ENCODE measurements at places on chromosomes 11 and 22. TPM values are rescaled to one million over a fixed set of nuclear protein-coding genes. Genes with fewer than 3 reads are reported as not detected.

- DNase-seq: no peak
Measured at GRCh38 chr11:36131721-36132397, 157.4 kb downstream of the COMMD9 start.

DNA sequence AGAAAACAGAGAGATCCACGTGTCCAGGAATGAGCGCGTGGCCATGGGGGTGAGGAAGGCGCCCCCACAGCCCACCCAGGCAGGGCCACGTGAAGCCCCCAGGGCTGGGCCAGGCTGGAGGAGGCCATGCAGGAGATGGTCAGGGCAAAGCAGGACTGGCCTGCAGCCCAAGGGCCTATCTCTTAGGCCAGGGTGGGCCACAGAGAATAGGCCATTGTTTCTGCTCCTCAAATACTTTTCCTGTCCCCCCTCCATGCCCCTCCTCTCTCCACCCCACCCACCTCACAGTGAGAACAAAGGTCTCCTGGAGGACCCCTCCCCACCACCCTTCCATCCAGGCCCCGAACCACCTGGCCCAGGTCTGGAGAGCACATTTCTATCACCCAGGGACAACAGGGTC, 8.3 kb upstream of the CDC42EP1 start:
- DNase-seq: no peak

DNA sequence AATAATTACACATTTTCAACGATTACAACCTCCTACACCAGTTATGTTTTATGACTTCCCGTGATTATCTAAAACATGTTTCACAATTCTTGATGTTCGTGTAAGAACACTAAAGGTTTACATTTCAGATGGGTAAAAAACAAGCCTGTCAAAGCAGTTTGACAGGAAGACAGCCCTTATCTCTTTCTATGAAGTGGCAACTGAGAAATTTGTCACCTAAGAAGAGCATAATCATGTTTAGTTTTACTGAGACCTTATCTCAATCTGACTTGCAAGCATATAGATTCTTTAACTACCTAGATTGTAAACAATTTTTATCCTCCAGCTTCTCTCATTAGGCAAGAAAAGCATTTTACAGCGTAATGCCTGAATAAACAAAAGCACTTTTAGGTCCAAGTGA, 218.4 kb upstream of the ZBED5 start:
- no peak for DNase-seq

The BIK gene
- total RNA-seq: not detected

DNA sequence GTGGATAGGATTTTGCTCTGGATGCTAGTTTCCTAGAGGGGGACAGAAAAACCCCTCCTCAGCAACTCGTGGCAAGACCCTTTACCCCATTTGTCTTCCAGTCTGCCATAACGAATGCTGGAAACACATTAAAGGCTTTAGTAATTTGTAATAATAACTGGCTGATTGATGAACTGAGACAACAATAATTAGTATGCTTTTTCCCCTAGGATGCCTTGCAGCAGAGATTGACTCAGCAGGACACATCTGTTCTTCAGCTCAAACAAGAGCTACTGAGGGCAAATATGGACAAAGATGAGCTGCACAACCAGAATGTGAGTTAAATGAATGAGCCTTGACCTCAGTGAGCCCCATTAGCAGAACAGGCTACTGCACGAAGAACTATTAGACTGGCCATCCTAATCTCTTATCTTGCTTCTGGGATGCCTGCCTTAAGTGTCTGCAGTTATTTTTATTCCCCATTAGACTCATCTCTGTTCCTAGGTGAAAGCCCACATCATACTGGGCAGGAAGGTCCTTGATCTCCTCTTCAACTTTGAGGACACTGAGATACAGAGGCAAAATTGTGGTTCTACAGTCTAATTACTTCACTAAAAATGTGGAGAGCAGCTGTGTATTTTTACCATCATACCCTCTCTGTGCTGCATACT, 32.9 kb upstream of the DLAT start:
- no peak for DNase-seq

DNA sequence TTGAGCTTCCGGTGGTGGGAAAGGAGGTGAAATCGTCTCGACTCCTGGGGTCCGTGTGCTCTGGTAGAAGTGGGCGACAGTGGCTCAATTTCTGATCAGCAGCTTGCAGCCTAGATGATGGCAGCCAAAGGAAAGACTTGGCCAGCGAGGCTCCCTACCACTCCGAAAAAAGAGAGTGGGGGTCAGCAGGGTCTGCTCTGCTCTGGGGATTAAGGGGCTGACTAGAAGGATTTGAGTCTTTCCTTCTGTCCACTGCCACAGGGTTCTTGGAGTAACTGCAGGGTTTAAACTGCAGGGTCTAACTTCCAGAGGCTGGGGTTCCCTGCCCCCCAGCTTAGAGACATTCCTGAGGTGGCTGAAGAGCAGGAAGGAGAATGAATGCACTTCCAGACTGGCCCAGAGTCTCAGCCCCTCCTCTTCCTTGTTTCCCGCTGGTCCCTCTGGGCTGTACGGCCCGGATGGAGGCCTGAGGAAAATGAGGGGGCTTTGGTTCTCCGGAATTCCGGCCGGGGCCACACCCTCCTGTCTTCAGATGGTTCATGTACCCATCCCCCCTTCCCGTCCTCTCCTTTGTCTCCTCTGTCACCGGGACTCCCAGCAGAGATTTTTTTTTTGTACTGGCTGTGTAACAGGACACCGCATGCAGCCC, 907 bp downstream of the SERPINH1 start:
- DNase-seq: peak; percentile 61

DNA sequence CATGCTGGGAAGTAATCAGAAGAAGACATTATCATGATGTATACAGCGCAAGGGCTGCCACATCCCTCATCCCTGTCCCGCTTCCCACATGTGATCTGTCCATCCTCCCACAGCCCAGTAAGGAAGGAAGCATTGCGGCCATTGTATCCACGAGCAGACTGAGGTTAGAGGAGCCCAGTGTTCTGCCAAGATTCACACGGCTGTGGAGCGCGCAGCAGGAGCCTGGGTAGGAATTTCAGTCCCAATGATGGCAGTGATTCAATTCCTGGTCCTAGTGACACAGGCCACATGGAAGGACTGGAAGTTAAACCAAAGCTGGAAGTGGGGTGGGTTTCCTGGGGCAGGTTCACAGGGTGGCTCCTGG, 89.2 kb downstream of the RTL6 start:
- DNase-seq: peak; percentile 34

DNA sequence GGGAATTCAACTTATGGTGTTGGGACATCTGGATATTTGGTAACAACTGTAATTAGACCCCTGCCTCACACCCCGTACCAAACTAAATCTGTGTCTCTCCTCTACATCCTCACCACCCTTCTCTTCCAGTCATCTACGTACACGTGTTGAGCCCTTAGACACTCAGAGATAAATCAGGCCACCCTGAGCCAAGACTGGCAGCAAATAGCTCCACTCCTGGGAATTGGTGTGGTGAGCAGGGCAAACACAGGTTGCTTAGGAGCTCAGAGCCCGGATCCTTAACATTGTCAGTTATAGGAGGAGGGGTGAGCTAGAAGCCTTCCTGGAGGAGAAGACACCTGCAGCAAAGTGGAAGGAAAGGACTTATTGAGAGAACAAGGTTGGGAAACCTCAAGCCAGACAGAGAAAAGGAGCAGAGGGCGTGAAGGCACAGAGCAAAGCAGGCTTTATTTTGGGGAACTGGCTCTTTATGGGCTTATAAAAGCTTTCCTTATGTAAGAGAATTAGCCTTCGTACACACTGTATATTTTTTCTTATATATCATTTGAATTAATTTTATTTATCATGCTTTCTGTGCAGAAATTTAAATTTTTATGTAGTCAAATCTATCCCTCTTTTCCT, 36.9 kb upstream of the KLHL35 start:
- peak; percentile 4 for DNase-seq

The NAV2 gene
- total RNA-seq: 84.6 TPM

GRCh38 chr11:59545179-59546020, 34.1 kb downstream of the OR4D9 start:
- DNase-seq: no peak

- DNase-seq: no peak
Measured at GRCh38 chr11:75146711-75147110, 4.2 kb upstream of the SLCO2B1 start.

DNA sequence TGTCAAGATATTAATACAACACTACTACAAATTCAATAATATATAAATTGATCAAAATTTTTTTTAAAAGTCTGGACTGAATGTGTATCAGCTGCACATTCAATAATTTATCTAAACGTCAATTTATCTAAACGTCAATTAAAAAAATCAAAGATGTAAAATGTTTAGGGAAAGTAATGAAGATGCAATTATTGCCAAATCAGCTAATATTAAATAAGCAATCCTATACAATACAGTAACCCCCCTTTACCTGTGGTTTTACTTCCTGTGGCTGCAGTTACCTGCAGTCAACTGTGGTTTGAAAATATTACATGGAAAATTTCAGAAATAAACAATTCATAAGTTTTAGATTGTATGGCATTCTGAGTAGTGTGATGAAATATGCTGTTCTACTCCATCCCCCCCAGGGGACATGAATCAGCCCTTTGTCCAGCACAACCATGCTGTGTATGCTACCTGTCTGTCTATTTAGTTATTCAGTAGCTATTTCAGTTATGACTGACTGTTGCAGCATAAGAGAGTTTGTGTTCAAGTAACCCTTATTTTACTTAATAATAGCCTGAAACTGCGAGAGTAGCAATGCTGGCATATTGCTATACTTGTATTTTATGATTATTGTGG, 72.2 kb downstream of the CWF19L2 start:
- DNase-seq: no peak

- no peak for DNase-seq
Measured at GRCh38 chr11:95531116-95531515, 258.5 kb downstream of the FAM76B start.

Measured in aorta (tissue), 5 donors.